ENCODE measurements at places on chromosomes 2 and 18. TPM values are rescaled to one million over a fixed set of nuclear protein-coding genes. Genes with fewer than 3 reads are reported as not detected.

Gene TNFRSF11A
- total RNA-seq = 43.0 TPM

- no peak for DNase-seq
Observed at GRCh38 chr2:63000801-63001200, 49.8 kb upstream of the OTX1 start.

Gene SERPINB12
- total RNA-seq = not detected

Gene ERBB4
- not detected for total RNA-seq

- no peak for DNase-seq
Observed at GRCh38 chr2:98552499-98553179, 55.7 kb downstream of the COA5 start.

DNA sequence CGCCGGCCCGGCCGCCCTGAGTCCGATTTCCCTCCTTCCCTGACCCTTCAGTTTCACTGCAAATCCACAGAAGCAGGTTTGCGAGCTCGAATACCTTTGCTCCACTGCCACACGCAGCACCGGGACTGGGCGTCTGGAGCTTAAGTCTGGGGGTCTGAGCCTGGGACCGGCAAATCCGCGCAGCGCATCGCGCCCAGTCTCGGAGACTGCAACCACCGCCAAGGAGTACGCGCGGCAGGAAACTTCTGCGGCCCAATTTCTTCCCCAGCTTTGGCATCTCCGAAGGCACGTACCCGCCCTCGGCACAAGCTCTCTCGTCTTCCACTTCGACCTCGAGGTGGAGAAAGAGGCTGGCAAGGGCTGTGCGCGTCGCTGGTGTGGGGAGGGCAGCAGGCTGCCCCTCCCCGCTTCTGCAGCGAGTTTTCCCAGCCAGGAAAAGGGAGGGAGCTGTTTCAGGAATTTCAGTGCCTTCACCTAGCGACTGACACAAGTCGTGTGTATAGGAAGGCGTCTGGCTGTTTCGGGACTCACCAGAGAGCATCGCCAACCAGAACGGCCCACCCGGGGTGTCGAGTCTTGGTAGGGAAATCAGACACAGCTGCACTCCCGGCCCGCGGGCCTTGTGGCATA is 4.6 kb downstream of the SIX2 start:
- DNase-seq = no peak

DNA sequence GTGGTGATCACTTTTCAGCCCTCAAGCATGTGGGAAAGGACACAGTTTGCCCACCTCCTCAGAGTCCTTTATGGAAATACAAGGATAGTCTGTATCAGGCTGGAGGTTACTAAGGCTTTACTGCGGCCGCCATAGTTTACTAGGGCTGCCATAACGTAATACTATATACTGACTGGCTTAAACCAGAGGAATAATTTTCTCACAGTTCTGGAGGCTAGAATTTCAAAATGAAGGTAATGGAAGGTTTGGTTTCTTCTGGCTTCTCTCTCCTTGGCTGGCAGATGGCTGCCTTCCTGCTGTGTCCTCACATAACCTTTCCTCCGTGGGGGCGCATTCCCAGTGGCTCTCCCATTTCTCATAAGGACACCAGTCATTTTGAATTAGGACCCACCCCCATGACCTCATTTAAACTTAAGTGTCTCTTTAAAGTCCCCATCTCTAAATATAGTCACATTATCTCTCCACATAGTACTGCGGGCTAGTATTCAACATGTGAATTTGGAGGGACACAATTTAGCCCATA is 12.5 kb upstream of the ATIC start:
- no peak for DNase-seq

Gene SERPINB11
- not detected for total RNA-seq

GRCh38 chr2:31365834-31366505 is 48.6 kb downstream of the XDH start:
- no peak for DNase-seq

- DNase-seq = no peak
Observed at GRCh38 chr18:45566025-45566740, 49.1 kb upstream of the SLC14A2 start.

- DNase-seq = no peak
Observed at GRCh38 chr2:68423966-68424650, 43.0 kb downstream of the FBXO48 start.

Gene ADGRF3
- total RNA-seq = 3.1 TPM

GRCh38 chr2:16466133-16466820 is 199.4 kb downstream of the CYRIA start:
- DNase-seq = no peak

Gene LRP2
- total RNA-seq = 0.09 TPM

Gene UGT1A8
- total RNA-seq = not detected

Gene PRKAG3
- total RNA-seq = not detected

Gene NDUFAF7
- 19.8 TPM for total RNA-seq

GRCh38 chr2:171327043-171327496 is 106.7 kb downstream of the METTL8 start:
- DNase-seq = no peak

Gene TNS1
- 0.91 TPM for total RNA-seq
